Stimulated activated CD8-positive, alpha-beta memory T cell treated with anti-CD3 and anti-CD28 coated beads, Interleukin-4, amount 100 ng/mL, for 4 hours (primary cell): ENCODE measurements at places on chromosomes 11 and 22.

DNA sequence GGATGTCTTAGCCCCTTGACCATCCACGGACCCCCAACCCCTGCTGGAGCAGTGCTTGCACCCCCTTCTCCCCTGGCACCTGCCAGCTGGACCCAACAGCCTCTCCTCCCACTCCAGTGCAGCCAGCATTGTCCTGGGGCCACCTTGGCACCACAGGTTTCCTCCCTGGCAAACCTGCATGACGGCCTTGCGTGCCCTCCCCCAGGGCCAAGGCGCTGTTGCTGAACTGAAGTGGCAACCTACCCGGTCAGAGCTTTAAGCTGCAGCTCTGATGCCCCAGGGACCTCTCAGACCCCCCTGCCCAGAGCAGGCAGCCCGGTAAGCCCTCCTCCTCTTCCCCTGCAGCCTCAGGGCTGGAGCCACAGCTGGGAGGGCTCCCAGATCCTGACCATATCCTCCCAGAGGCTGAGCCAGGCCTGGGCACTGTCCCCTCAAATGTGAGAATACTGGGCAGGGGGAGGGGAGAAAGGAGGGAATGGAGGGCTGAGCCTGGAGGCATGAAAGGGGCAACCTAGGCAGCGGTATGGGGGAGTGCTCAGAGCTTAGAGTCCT is 1.8 kb upstream of the LRRC75B start:
- DNase-seq = no peak

GRCh38 chr11:75035256-75035655 is 46.5 kb downstream of the NEU3 start:
- no peak for DNase-seq

GRCh38 chr11:65606876-65607613 is 7.0 kb downstream of the MAP3K11 start:
- DNase-seq = no peak

DNA sequence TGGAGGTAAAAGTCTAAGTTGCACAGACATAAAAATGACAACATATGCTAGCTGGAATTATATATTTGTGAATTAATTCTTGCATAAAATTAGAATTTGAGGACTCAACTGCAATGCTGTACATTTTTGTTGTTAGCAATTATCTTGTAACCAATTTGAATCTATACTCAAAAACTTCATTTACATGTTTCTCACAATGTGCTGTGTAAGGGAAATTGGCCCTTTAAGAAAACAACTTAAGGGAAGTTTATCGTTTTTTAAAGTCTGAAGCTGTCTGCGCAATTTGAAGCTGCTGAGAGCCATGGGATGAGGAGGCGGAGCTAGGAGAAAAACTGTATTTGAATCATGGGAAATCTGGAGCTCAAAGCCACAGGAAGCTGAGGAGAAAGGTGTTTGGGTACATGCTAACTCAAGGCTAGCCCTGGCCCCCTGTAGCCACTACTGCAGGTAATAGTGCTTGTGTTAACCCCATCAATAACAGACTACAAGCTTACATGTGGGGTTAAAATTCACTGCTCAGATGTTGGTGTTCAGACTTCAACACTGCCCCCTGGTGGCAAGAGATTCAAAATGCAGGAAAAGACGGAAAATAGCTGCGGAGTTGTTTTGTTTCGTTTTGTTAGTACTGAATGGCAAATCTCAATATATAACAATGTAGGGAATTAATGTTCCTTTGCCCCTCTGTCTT is 126.1 kb downstream of the BRD1 start:
- DNase-seq = no peak

DNA sequence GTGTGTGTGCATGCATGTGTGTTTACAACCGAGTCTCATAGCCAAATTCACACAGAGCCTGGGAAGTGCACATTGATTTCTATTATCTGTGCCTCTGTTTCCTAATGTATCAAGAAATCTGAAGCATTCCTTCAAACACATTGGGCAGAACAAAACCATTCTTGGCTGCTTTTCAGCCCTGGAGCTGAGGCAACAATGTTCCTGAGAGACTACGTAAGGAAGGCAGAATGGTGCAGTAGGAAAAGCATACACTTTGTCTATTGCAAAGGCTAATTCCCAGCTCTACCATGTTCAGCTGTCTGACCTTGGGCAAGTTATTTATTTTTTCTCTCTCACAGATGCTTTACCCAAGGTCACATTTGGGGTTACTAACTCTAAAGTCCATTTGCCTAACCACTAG is 575.5 kb downstream of the SOX6 start:
- DNase-seq = no peak

DNA sequence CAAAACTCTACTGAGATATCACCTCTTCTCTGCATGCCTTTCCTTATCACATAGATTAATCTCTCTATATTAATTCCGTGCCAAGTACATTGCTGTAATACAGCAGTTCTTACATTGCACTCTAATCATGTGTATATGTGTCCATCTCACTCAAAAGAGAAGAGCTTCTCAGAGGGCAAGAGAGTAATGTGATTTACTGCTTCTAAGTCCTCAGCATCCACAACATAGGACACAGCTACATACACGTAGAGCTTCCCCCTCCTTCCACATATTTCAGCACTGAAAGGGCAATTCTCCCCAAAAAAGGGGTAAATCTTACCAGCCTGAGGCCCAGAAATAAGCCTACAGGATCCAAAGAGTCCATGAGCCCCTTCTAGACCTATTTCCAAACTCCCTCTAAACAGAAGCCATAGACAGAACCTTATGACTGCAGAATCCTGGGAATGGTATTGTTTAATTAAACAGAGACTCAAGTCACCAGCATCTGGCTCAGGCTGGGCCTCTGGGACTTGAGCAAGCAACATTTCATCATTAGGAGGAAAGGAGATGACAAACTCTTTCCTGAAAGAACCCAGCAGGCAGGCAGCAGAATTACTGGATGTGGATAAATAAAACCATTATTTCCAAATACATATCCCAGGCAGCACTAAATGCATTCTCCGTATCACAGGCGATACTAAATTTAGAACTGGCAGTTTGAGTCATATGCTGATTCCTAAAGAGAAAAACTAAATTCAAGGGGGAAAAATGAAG is 87.2 kb downstream of the KCNC1 start:
- DNase-seq = no peak

- DNase-seq = no peak
Observed at GRCh38 chr22:27673839-27674238, 127.7 kb downstream of the MN1 start.

DNA sequence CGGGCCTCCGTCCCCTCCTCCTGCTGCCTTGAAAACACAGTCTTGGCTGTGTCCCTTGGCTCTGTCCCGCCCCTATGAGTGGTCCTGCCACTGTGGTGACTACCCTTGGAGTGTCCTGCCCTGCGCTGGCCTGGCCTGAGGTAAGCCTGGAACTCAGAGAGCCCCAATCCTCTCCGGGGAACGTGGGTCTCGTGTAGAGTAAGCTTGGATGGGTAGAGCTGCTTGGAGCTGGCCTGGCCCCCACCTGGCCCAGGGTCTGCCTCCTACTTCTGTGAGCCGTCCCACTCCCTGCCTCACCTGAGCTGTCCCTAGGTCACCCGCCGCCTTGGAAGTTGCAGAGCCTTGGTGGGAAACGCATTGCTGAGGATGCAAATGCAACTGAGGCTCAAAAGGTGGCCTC is 347.1 kb downstream of the CTTN start:
- DNase-seq = no peak
